ENCODE measurements at places on chromosomes 2 and 18.

- DNase-seq: no peak
Observed at GRCh38 chr18:79856119-79857007, 58.6 kb downstream of the KCNG2 start.

DNA sequence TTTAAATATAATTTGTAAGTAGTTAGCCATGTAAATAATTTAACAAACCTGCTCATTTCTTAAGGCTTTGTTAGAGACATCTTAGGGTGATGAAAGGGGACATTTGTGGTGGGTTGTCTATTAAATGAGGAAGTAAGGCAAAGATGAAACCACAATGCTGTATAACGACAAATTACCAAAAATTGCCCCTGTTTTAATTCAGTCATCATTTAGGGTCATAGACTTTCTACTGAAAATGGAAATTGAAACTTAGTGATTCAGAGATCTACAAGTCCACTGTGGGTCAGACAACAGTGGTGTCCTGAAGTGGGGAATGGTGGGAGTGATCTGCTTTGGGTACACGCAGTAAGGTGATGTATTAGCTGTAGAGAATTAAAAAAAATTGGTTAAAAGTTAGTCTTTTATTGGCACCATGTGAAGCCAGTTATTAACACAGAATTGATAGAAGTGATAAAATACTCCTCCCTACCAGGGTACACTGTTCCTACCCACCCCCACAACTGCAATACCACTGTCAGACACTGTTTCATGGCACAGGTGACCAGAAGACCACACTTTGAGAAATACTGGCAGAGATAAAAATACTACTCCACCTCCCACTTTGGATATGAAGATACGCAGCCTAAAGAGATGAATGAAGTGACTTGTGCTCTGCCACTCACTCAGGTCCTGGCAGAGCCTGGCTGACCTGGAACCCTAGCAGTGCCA lies 13.4 kb downstream of the CERS6 start:
- DNase-seq: no peak

- DNase-seq: no peak
Observed at GRCh38 chr2:95738301-95738700, 146.5 kb downstream of the TRIM43 start.

- no peak for DNase-seq
Observed at GRCh38 chr18:58413667-58414628, 214.9 kb downstream of the ALPK2 start.

DNA sequence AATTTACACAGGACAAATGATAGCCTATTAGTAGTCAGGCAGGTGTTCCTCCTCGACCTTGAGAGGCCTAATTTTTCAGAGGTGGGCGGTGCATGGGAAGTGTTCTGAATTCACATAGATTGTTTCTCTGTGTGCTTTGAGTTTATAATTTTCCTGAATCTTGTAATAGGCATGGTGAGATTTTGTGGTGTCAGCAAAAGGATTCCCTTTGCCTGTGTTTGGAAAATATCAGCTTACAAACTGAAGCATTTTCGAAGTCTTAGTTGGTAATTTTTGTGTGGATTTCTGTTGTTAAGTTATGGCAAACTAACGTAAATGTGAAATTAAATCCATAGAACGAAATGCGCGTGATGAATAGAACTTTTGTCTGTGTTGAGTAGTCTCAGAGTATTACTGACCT lies 194.0 kb upstream of the RBMS1 start:
- DNase-seq: no peak

- no peak for DNase-seq
Observed at GRCh38 chr2:28979576-28980366, 1.3 kb upstream of the TOGARAM2 start.

DNA sequence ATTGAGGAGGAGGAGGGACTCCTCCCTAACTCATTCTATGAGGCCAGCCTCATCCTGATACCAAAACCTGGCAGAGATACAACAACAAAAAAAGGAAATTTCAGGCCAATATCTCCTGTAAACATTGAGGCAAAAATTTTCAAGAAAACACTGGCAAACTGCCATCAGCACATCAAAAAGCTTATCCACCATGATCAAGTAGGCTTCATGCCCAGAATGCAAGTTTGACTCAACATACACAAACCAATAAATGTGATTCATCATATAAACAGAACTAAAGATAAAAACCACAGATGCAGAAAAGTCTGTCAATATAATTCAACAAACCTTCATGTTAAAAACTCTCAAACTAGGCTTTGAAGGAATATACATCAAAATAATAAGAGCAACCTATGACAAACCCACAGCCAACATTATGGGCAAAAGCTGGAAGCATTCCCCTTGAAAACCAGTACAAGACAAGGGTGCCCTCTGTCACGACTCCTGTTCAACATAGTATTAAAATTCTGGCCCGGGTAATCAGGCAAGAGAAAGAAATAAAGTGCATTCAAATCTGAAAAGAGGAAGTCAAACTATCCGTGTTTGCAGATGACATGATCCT lies 1014.3 kb downstream of the CBLN2 start:
- no peak for DNase-seq
